GM18507 (cell line): ENCODE measurements at places on chromosomes 2 and 18.

- DNase-seq: no peak
These were observed 25.5 kb upstream of the MAP4K4 start for GRCh38 chr2:101672047-101672446.

DNA sequence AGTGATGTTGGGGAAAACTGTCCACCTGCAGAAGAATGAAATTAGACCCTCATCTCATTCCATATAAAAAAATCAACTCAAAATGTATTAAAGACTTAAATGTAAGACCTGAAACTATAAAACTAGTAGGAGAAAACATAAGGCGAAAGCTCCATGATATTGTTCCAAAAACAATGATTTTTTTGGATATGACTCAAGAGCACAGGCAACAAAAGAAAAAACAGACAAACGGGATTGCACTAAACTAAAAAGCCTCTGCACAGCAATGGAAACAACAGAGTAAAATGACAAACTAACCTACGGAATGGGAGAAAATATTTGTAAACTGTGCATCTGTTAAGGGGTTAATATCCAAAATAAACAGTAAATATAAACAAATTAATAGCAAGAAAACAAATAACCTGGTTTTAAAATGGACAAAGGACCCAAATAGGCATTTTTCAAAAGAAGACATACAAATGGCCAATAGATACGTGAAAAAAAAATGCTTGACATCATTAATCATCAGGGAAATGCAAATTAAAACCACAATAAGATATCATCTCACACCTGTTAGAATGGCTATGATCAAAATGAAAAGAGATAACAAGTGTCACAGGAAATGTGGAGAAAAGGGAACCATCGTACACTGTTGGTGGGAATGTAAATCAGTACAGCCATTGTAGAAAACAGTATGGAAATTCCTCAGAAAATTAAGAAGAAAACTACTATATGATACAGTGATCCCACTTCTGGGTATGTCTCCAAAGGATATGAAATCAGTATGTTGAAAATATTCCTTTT lies 26.6 kb downstream of the LRRFIP1 start:
- no peak for DNase-seq

DNA sequence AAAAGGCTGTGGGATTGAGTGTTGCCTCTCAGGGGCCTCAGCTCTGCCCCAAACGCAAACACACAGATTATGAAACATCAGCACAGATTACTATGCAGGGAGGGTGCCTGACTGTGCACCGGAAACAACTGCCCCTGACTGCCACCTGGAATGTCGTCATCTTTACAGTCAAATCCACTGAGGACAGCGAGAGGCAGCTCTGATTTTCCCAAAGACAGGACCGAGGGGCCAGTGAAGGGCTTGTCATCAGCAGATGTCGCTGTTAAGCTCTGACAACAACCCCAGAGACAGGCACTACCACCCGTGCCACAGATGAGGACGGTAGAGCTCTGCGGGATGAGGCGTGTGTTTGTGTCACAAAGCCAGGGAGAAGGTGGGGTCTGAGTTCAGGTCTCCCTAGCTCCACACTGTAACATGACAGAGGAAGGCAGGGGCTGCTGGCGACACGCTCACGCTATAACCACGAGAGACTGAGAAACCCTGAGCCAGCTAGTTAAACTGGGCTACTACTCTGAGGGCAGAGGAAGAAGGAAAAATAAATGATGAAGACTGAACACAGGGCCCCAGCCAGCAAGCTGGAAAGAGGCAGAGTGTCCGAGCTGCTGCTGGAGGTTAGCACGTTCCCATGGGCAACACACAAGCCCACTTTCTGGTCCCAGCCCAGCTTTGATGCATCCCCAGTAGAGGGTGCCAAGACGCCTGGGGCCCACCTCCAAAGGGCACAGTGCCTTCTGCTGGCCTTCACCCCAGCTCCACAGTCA lies 47.0 kb downstream of the PARD6G start:
- DNase-seq: no peak

DNA sequence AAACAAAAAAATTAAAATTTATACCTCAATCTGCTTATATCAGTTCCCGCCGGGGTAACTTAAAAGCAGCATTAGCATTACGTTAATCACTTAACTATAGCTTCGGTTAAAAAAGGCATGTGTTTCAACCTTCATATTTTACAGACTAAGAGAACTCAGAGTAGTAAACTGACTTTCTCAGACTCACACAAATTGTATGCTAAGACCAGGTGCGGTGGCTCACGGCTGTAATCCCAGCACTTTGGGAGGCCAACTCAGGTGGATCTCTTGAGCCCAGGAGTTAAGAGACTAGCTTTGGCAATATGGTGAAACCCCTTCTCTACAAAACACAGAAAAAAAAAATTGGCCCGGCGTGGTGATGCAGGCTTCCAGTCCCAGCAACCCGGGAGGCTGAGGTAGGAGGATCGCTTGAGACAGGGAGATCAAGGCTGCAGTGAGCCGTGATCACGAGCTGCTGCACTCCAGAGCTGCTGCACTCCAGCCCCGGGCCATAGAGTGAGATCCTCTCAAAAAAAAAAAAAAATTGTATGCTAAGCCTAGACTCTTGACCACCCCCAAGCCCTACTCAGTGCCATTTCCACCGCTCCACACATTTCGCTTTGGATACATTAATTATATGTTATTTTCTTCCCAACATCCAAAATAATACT lies 2.4 kb downstream of the HNRNPLL start:
- DNase-seq: no peak
